ENCODE measurements at places on chromosomes 2 and 18.

DNA sequence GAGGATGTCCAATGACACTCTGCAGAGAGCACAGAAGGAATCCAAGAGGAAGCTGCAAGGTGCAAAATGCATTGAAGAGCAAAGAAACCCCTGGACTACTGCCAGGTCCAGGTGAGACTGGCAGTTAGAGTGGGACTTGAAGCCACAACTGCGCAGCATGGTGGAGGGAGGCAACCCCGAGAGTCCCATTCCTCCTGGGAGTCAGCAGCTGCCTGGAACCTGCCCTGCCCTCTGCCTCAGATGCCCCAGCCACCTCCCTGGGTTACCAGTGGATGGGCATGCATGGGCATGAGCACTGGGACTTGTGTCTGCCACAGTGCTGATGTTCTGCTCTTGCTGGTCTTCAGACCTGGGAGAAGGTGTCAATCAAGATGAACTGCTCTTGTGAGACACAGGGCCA is 43.2 kb downstream of the ANKMY1 start:
- DNase-seq, result no peak

- DNase-seq, result no peak
Measured at GRCh38 chr2:40373111-40373510, 78.8 kb downstream of the SLC8A1 start.

DNA sequence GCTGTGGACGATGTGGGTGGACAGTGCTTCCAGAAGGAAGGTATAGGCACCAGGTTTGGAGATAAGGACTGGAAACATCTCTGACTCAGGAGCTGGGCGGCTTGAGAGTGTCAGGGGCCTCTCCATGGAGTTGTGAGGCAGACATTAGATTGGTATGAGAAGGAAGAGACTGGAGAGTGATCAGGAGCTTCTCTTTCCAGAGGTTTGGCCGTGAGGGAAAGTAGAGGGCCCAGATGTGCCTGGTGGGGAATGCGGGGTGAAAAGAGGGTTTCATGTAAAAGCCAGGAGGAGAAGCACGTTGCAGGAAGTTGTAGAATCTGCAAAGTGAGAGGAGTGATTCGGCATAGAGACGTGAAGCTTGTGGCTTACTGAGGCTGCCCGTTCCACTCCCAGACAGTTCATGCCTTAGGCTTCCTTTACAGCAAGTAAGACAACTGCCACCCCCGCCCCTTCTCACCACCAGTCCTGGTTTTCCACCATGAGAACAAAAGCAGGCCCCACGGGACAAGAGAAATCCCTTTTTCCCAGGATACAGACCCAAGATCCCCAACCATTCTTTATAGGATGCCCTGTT is 166.3 kb upstream of the HDAC4 start:
- no peak for DNase-seq

- DNase-seq, result no peak
Measured at GRCh38 chr18:6509417-6509816, 94.7 kb upstream of the L3MBTL4 start.
